ENCODE measurements at places on chromosomes 13 and 19.

DNA sequence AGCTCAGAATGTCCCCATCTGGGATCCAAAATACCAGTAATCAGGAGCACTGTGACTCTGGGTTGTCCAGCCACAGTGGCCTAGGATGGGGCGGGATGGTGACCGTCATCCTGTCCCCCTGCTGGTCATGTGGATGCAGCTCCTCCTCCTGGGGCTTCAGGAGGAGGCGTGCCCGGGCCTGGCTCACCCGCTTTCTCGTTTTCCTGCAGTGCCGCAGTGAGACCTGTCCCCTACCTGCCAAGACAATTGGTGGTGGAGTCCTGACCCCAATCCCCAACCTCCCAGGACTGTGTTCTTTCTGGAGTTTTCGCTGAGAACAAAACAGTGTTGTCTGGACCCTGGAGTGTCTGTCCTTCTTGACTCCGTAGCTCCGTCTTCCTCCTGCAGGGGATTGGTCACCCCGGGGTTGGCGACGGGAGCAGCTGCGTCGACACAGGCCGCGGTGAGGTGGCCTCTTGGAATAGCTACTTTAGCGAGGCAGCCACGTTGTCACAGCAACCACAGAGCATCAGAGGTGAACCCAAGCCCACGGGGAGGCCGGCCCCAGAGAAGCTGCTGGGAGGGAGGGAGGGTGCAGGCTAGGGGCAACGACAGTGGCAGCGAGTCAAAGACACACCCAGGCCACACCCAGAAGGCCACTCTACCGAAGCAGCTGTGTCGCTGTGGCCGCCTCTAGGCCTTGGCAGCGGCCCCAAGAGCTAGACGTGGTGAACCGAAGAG, 10.2 kb upstream of the EMC10 start:
- DNase-seq: no peak

GRCh38 chr13:79973533-79973963, 367.4 kb downstream of the SPRY2 start:
- no peak for DNase-seq

- DNase-seq: peak; percentile 28
These were observed 915 bp downstream of the SHC2 start for GRCh38 chr19:459724-460511.

- peak; percentile 76 for DNase-seq
These were observed at the start of gene MCF2L for GRCh38 chr13:112968910-112969691. MCF2L (plus strand) TSS chr13:112969214; CDS start chr13:112969380, 166 bp downstream.

GRCh38 chr19:4234142-4234861, 5.0 kb downstream of the EBI3 start:
- DNase-seq: no peak

DNA sequence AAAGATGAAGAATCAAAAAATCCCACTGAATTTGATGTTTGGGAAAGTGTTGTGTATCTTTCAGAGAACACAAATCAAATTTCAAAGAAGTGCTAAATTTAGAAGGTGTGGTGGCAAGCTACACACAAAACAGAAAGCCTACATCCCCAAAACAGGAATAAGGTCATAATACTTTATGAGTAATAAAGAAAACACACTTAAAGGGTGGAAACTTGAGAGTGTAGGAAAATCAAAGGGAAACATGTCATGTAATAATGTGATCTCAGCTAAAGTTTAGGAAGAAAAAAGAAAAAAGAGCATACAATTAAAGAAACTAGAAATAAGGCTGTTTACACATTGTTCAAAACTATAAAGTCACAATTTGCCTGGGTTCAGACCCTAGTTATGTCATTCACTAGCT, 668.7 kb downstream of the PCDH17 start:
- no peak for DNase-seq

DNA sequence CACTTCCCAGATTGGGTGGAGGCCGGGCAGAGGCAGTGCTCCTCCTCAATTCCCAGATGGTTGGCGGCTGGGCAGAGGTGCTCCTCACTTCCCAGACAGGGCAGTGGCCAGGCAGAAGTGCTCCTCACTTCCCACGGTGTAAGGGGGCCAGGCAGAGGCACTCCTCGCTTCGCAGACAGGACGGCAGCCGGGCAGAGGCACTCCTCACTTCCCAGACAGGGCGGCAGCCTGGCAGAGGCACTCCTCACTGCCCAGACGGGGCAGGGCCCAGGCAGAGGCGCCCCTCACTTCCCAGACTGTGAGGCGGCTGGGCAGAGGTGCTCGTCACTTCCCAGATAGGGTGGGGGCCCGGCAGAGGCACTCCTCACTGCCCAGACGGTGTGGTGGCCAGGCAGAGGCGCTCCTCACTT, 36.6 kb upstream of the SLAIN1 start:
- DNase-seq: no peak

- peak; percentile 6 for DNase-seq
These were observed 11.8 kb downstream of the NLRP11 start for GRCh38 chr19:55820037-55820436.

DNA sequence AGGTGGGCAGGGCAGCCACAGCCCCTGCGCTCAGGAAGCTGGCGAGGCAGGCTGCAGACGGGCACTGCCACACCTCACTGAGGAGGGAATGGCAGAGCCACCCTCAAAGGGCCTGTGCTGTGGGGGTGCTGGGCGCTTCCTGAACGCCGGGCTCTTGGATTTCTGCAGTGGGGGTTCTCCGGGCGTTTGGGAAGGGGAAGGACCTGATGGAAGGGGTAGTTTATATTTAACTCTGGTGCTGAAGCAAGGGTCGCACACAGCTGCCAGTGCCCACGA, 10.5 kb downstream of the GNA11 start:
- no peak for DNase-seq

DNA sequence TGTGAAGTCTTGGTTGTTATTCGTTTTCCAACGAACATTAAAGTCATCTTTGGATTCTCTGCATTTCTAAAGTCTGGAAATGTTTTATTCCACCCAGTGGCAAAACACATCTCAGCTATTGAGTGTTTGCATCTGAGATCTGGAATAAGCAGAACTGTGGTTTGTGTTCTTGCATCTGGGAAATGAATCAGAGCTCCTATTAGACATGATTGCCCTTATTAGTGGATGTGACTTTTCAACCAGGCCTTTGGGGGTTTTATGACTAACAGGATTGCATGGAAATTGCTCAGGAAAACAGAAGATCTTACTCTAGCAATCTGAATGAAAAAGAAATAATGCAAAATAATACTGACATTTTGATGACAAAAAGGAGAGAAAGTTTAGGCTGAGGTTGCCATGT, 488.8 kb downstream of the IRS2 start:
- DNase-seq: no peak

DNA sequence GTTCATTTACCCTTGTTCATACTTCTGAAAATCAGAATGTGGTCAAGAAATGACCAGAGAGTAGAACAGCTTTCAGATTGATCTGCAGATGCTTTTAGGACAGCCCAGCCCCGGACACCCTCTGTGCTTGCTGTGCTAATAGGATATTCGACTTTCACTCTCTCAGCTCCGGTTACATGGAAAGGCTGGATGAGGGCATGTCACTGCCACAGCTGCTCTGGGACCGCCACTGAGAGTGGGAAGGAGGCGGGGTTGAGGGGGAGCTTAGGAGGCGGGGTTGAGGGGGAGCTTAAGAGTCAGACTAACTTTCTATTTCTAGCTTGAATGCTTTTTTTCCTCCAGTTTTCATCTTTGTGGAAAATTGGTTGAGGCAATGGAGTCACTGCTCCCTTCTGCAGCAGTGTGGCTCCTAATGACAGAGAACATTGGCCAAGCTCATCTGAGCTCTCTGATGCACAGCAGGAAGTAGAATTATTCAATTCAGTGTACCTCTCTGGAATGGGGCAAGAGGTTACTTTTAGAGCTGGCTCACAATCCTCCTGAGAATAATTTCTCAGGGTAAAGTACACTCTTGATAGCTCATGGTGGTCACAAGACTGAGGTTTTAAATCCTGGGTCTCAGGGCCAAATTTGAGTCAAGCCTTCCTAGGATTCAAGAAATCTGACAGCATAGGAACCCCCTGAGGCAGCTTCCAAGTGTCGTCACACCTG, 74.6 kb upstream of the NPAS1 start:
- peak; percentile 87 for DNase-seq

- no peak for DNase-seq
These were observed 2.2 kb downstream of the CLEC11A start for GRCh38 chr19:50725218-50725910.

DNA sequence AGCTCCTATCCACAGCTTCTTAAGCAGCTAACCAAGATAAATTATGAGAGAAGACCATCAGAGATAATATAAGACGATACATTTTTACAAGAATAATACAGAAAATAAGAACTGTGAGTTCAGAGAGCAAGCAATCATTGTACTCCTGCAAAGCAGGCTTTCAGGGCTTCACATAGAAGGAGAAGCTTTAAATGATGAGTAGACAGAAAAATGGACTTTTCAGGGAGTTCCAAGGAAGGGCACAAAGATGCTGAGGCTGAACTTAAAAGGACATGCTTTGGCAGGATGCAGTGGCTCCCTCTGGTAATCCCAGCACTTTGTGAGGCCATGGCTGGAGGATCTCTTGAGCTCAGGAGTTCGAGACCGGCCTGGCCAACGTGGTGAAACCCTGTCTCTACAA, 159.5 kb downstream of the POU4F1 start:
- no peak for DNase-seq

GRCh38 chr13:102028206-102028605, 373.6 kb downstream of the FGF14 start:
- DNase-seq: no peak

DNA sequence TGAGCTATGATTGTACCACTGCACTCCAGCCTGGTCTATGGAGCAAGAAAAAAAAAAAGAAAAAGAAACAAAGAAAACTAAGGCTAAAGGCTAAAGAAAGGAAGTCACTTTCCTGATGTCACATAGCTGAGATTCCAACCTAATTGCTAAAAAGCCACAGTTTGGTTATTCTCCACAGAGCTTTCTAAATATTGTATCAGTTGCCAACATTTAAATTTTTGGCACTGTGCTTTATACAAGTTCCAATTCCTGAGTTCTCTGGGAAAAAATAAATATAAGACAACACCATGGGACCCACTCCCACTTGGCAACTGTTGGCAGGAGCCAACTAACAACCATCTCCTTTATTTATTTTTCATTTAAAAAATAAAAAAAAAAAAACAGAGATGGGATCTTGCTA, 11.2 kb upstream of the LYPD3 start:
- no peak for DNase-seq

DNA sequence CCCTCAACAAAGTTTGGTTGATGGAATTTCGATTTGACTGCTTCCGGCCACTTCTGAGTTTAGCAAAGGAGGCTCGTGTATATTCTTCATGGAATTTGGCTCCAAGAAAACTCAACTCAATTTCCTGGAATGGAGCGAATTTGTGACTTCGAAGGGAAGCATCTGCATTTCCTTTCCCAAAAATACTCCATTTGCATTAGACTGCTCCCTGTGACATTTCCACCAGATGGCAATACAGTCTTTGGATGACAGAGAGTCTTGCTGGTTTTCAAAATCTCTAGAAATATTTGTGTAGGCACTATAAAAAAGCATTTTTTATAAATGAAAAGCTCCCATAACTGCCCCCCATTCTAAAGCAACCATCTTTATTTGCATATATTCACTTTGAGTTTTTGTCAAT, 4.1 kb downstream of the C1QTNF9 start:
- no peak for DNase-seq

- DNase-seq: peak; percentile 88
These were observed 11.6 kb upstream of the NFIX start for GRCh38 chr19:12983542-12984142.

GRCh38 chr13:27347211-27347772, 76.7 kb downstream of the RASL11A start:
- DNase-seq: no peak

Measured in Ammon's horn (tissue), 1 donor.